Epithelial cell of prostate (primary cell): ENCODE measurements at places on chromosomes 11 and 22.

DNA sequence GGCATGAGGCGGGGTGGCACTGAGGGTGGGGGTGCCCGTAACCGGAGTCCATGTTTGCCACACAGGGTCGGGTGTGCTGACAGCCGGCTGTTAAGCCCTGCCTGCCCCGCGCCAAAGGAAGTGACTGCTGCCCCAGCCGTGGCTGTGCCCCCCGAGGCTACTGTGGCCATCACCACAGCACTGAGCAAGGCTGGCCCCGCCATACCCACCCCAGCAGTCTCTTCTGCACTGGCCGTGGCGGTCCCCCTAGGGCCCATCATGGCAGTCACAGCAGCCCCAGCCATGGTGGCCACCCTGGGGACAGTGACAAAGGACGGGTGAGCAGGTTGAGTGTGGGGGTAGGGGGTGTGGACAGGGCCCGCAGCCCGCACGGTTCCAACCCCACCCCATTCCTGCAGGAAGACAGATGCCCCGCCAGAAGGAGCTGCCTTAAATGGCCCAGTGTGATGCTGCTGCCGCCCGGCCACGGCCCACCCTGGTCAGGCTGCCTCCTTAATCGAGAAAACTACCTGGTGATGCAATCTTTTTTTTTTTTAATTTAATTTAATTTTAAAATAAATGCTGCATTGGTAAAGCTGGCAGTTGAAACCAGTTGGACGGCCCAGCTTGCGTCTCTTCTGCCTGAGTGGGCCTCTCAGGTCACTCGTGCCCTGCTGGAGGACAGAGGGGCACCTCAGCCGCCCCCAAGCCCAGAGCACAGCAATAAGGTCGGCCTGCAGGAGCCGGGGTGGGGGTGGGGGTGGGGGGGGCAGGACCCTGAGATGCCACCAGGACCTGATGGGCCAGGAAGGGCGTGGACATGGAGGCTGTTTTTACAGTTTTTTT, 30.8 kb downstream of the SBF1 start:
- DNase-seq: no peak

DNA sequence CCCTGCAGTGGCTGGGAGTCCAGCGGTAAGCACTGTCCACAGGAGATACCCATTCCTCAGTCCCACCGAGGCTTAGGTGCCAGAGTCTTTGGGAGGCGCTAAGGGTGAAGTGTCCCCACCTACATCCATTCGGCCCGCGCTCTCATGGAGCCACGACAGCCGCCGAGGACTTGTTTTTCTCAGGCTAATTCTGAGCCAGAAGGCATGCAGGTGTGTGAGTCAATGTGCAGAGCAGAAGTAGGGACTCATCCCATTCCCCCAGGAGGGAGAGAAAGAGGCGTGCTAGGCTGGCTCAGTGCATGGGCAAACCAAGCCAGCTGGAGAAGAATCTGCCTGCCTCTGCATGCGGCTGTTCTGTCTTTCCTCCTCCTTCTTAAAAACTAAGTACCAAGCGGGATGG, 46.6 kb downstream of the KCNC1 start:
- no peak for DNase-seq

DNA sequence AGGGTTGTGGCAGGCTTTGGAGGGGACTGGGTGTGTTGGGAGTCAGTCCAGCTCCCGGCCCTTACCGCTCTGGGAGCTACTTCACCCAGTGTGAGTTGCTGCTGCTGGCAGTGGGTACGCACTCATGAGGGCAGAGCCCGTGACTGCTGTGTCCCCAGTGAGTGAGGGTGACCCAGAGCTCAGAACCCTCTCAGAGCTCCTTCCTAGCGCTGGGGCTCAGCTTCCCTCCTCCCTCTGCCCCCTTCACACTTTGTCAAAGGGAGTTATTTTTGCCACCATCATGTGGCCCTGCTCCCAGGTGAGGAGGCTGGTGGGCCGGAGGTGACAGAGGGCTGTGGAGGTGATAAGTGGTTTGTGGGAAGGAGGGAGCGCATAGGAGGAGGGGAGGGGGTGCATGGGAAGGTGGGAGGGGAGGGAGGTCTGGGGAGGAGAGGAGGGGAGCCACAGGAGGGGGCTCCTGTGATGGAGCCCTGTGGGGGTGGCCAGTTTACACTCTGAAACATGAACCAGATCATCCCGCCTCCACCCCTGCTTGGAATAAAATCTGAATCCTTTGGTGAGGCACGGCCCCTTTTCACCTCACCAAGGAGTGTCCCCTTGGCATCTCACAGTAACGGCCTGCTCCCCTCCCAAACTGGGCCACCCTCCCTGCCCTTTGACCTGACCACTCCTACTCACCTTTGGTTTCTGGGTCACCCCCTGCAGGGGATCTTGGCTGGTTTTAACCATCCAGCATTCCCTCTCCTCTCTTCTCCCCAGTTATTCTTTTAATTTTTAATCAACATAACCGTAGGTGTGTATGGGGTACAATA, 9.9 kb downstream of the NDUFV1 start:
- DNase-seq: no peak

GRCh38 chr11:76634886-76635285, 35.7 kb downstream of the LRRC32 start:
- no peak for DNase-seq

DNA sequence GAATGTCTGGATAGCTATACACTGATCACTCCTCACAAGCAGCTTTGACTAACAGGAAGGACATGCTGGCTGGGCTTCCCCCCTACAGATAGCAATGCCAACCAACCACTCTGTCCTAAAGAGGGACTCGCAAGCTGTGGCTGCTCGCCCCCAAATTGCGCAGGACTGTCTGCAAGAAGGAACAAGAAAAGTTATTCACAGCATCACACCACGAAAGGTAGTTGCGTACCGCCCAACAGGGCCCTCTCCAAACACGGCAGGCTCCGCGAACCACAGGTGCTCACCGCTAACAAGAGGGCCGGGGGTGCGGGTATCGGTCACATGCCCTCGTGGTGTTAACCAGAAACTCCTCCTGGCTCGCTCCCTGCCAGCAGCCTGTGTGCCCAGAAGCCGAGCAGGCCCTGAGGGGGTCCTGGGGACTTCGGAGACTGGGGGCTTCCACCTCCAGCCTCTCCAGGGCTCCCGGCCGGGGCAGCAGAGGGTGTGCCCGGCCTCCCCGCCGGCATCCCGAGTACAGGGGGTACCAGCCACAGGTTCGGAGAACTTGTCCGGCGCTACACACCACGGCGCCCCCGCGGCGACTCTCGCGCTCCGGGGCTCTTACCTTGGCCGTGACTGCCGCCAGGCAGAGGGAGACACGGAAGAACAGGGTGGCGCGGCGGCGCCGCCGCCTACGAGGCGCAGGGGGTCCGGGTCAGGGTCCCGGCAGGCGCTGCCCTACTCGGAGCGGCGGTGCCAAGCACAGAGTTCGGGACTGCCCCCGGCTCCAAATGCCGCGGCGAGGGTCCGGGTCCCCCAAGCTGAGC, 682 bp downstream of the LARGE1 start:
- no peak for DNase-seq

- no peak for DNase-seq
These were observed 4.9 kb downstream of the TKFC start for GRCh38 chr11:61337706-61338470.

- no peak for DNase-seq
These were observed 35.3 kb downstream of the PITPNB start for GRCh38 chr22:27883656-27884350.

GRCh38 chr11:76376746-76377558, 4.0 kb downstream of the THAP12 start:
- no peak for DNase-seq

DNA sequence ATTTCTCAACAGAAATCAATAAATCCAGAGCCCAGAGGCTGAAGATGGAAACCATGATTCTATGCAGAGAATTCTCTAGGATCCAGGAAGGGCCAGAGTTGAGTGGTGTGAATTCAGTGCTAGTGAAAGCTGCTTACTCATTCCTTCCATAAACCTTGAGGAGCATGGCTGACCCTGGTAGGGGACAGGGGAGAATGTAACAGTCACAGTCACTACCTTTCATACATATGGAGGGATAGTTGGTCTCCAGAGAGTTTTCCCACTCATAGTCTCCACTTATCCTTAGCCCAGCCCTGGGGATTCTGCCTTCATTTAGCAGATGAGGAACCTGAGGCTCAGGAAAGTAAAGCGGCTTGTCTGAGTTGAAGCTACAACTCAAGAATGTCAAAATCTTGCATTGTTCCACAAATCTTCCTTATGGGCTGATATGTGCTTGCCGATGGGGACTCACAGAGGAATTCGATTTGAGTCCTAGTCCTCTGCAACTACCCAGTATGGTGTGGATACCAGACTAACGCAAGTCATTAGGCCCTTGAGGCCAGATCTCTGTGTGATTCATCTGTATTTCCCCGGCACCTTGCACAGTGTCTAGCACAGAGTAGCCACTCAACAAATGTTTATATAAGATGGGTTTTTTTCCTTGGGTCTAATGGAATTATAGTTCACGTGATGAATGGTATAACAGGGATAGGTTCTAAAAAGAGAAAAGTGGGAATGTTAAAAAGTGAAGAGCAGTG, 3.7 kb upstream of the ANAPC15 start:
- DNase-seq: no peak

- DNase-seq: no peak
These were observed 21.0 kb upstream of the HSPA8 start for GRCh38 chr11:123082977-123083376.

DNA sequence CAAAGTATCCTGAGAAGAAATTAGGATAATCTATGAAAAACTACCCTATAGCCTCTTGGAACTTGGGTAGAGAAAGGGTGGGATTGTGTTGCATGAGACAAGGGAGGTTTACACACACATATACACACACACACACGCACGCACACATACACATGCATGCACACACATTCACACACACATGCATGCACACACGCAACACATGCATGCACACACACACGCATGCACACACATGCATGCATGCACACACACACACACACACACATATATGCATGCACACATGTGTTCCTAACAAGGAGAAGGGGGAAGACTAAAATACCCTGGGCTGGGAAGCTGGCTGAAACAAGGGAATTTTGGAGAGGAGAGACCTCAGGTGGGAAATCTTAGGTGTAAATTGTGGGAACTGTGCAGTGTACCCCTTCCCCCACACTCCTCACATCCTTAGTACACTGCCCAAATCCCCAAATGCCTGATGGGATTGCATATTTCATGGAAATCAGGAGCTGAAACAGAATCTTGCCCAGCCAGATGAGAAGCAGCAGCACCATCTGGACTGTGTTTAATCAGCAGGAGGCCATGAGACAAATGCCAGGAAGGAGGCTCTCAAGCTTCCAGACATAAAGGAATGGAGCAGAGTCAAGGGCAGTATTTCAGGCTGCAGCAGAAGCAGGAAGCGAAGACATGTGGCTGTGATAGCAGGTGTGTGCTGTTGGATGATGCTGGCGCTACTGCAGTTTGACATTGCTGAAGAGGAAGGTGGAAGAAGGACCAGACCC, 14.6 kb upstream of the POLD3 start:
- DNase-seq: no peak

- no peak for DNase-seq
These were observed 121.2 kb downstream of the SIK3 start for GRCh38 chr11:116976941-116977570.

DNA sequence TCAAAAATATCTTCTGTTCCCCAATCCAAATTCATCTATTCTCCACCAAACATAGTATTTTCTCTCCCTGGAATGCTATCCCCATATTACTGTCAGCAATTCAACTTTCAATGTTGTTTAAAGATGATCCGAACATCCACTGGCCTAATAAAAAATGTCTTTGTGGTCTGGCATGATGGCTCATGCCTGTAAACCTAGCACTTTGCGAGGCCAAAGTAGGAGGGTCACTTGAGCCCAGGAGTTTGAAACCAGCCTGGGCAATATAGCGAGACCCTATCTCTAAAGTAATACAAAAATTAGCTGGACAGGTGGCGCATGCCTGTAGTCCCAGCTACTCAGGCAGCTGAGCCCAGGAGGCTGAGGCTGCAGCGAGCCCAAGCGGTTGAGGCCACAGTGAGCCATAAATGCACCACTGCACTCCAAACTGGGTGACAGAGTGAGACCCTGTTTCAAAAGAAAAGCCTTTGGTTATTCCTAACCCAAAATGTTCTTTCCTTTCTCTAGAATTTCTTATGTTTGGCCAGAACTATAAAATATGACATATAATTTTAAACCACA, 29.8 kb downstream of the SIK3 start:
- no peak for DNase-seq

DNA sequence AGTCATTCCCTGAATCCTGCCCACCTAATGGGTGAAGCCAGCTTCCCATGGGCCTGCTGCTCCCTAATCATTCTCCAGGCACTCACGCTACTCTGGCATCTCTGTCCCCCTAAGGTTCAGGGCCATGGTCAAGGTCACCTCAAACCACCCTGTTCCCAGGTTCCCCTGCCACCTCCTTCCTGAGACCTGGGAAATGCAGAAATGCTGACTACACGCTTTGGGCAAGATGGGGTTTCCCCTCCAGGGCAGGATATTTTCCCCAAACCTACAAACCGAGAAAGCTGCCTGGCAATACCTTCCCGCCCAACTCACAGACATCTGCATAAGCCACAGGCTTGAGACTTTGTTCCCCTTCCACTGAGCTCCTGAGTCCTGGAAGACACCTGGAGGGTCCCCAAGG, 97.6 kb downstream of the FEZ1 start:
- DNase-seq: no peak

GRCh38 chr11:62726156-62726914, 922 bp downstream of the HNRNPUL2 start:
- DNase-seq: no peak

DNA sequence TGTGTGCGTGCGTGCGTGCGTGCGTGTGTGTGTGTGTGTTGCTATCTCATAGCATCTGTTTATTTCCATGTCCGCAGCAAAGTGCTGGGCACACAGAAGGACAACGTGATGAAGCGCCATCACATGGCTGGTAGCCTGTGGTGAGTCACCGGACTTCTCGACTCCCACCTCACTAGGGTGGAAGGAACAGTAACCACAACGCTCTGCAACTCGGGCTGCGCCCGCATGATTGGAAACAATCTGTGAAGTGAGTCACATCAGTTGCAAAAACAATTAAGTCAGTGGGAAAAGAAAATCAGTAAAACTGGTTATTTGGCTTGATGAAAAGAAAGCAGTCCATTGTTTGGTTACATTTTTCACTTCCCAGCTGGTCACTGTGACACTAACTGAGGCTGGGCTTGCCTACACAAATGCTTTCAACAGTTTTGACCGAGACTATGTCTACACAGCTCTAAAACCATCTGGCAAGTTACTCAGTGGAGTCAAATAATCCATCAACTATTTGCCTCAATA, 437.3 kb upstream of the CADM1 start:
- peak; percentile 68 for DNase-seq

DNA sequence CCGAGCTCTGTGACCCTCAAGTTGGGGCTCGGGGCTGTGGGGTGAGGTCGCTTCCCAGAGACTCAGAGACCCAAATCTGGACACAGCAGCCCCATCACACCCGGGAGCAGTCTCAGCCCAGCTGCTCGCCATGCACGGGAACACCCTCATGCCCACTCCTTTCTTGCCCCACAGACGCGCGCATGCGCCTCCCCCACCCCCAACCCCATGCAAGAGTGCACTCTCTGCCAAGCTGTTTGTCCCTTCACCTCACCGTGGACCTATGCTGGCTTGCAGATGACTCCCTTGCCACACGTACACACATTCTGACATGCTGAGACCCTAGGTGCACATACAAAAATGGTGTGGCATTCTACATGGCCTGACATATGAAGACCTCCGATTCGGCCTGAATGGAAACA, 478 bp upstream of the CD248 start:
- DNase-seq: no peak
